ENCODE measurements at places on chromosomes 7 and 10. TPM values are rescaled to one million over a fixed set of nuclear protein-coding genes. Genes with fewer than 3 reads are reported as not detected.

- no peak for DNase-seq
Observed at GRCh38 chr7:116949941-116950801, 3.1 kb upstream of the ST7 start.

GRCh38 chr10:77317221-77317620, 320.4 kb downstream of the KCNMA1 start:
- DNase-seq, result no peak

- no peak for DNase-seq
Observed at GRCh38 chr10:4254101-4254994, 469.3 kb upstream of the KLF6 start.

- DNase-seq, result no peak
Observed at GRCh38 chr7:20329389-20330238, 1.1 kb upstream of the ITGB8 start.

DNA sequence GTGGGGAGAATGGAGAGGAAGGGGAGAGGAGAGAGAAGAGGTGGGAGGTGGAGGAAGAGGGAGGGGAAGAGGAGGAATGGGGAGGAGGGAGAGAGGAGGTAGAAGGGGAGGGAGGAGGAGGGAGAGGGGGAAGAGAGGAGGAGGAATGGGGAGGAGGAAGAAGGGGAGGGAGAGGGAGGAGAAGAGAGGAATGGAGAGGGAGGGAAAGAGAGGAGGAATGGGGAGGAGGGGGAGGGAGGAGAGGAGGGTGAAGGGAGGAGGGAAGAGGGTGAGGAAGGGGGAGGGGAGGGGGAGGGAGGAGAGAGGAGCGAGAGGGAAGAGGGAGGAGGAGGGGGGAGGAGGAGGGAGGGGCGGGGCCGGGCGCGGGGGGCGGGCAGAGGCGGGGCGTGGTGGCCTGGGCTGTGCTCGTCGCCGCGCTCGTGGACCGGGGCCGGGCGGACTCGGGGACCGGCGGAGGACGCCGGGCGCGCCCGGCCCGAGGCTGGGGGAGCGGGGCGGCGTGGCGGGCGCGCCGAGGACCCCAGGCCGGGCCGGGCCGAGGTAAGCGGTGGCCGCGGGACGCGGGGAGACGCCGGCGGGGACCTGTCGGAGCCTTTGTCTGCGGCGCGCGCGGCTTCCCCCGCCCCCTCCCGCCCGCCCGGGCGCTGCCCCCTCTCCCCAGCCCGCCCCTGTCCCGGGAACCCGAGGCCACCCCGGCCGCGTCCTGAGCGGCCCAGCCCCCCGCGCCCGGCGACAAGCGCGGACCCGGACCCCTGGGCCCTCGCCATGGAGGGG, at the start of gene SLC29A4:
TSS of gene SLC29A4 (plus strand) at position 401 of the 774 bp plus-strand sequence. CDS start 4,874 bp downstream, outside the sequence.
- DNase-seq, result no peak

DNA sequence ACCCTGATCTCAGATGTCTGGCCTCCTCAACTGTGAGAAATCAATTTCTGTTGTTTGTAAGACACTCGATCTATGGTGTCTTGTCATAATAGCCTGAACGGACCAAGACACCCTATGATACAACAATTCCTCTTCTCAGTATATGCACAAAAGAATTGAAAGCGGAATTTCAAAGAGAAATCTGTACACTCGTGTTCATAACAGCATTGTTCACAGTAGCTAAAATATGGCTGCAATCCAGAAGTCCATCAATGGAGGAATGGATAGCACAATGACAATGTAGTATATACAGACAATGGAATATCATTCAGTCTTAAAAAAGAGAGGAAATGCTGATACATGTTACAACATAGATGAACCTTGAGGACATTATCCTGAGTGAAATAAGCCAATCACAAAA, 354.6 kb downstream of the SFMBT2 start:
- DNase-seq, result no peak

GRCh38 chr7:134165252-134165651, 38.1 kb downstream of the LRGUK start:
- no peak for DNase-seq

- no peak for DNase-seq
Observed at GRCh38 chr10:74453169-74453568, 302.1 kb downstream of the ADK start.

TBXAS1 gene
- total RNA-seq, result 4.1 TPM

C10orf95 gene
- 0.45 TPM for total RNA-seq

CALML5 gene
- total RNA-seq, result not detected

RAMP3 gene
- total RNA-seq, result not detected

SLC4A2 gene
- total RNA-seq, result 111 TPM

COX15 gene
- total RNA-seq, result 32.2 TPM

TSPAN13 gene
- total RNA-seq, result 4.0 TPM

Data from activated T-cell treated with anti-CD3 and anti-CD28 coated beads, Interleukin-2, amount 50 U/mL, for 4 hours (primary cell).